ENCODE measurements at places on chromosomes 12 and 14.

DNA sequence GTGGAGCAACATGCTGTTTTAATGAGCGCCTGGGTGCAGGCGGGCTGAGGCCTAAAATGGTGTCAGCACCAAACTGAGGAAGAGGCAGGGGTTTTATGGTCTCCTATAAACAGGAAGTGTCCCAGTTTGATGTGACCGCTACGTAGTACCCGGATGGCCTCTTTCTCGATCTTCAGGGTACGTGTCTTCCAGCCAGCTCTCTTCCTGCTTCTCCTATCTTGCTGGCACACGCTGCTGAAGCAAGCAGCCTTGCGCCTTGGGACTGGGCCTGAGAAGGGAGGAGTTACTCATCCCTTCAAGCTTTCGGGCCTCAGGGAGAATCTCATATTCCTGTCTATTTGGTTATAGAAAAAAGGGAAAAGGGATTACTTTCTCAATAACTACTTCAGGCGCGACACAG is 28.2 kb upstream of the RNASE1 start:
- DNase-seq, result no peak

- DNase-seq, result no peak
These were observed 81.0 kb downstream of the CCDC92 start for GRCh38 chr12:123891516-123892179.

DNA sequence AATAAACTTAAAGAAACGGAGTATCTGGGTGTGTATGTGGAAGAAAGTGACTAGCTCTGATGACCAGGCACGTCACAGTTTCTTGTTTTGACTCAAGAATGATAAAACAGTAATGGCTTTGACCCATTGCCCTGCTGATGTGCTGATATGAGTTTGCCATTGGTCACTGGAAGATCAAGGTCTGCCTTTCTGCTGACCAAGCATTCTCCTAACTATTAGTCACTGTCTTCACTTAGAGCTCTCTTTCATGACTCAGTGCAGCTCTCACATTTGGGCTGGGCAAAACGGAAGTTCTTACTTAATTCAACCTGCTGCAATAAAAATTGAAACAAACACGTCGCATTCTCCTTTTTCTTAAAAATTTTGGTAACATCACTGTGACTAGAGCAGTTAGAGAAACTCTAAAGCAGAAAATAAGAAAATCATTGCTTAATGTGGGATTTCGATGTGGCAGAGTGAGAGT is 366.7 kb downstream of the BTG1 start:
- DNase-seq, result no peak

DNA sequence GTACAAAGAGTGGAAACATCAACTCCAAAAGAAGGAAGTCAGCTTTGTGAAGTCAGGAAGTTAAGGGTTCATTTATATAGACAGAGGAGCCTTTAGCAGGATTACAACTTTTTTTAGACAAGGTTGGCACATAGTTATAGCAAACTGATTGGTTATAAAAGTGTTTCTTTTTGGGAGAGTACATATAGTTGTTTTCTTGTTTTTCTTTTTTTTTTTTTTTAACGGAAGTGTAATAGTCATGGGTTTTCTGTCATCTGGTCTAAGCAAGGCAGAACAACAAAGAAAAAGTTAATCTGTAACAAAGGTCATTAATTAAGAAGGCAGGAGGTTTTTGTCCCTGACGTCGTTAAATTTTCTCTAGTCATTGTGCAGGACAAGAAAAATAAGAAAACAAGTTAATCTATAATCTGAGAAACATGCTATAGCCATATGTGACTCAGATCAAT is 13.0 kb upstream of the MFAP5 start:
- no peak for DNase-seq

- peak; percentile 52 for DNase-seq
These were observed 1.3 kb downstream of the ESYT1 start for GRCh38 chr12:56129206-56129941.

DNA sequence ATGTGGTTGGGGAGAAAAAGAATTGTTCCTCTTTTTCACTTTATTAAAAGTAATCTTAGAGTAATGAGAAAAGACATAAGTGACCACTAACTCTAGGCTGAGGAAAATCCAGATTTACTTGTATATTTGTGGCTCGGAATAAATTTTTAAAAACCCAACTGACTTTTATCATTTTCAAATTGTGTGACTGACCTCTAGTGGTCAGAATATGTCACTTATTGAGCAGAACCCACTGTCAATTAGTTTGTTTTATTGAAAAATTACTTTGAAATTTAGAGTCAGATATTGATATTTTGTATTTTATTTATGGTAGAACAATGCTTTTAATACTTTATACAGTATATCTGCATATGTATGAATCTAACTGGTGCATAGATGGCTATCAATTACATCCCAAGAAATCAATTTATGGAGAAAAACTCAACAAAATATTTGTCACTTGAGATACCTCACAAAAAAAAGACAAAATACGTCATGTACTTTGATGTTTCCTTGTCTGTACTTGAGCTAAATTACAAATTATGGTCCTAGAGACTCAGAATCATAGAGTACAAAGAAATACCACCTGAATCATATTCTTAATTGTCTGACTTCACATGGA is 229.4 kb downstream of the CNTN1 start:
- peak; percentile 4 for DNase-seq

- no peak for DNase-seq
These were observed 18.6 kb upstream of the RERGL start for GRCh38 chr12:18108611-18109010.

- peak; percentile 76 for DNase-seq
These were observed 1.8 kb downstream of the COX6A1 start for GRCh38 chr12:120439646-120440247.

DNA sequence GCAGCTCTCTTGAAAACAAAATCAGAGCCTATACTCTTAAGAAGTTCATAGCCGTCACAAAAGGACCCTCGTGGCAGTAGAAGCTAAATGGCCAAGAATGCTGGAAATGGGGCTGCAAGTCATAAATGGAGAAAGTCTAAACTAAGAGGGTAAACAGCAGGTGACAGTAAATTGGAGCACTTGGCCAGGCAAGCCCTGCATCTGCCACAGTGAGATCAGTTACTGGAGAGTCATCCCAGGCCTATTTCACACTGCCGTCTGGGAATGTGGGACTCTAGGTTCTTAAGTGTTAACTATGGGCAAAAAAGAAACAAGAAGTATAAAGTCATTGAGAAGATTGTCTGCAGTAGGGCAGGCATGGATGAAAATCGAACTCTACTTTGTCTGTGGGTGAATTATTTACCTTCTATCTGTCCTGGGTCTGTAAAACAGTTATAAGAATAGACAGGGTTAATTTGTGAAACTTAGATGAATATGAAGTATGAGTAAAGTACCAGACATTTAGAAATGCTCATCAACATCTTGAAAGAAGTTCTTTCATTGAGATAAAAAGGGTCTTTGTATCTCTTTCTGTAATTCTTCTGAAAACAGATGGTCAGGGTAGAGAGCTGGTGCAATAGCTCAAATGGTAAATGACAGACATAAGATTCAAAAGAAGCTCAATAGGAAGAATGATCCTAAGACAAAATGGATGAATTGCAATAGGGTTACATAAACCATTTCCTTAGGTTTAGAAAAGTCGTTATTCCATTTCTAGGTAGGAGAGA is 792.5 kb downstream of the DIO2 start:
- DNase-seq, result no peak

- no peak for DNase-seq
These were observed 186.9 kb downstream of the EMP1 start for GRCh38 chr12:13383379-13383778.

GRCh38 chr12:116483959-116484750 is 75.0 kb upstream of the MAP1LC3B2 start:
- no peak for DNase-seq

DNA sequence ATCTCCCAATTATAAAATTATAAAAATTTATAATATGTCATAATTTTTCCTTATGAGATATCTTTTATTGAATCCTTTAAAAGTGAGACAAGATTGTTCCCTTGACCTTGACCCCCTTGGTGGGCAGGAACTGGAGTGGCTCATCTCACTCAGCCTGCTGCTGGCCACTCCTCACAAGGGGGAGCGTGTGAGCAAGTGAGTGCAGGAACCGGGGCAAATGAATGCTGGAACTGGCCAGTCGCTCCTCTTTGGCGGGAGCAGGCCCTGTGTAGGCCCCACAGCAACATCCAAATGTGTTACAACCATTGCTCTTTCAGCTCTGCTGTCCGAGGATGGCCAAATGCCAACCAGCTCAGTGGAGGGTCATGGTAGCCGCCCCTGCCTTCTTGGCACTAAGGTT is 178.8 kb downstream of the ETNK1 start:
- no peak for DNase-seq

- DNase-seq, result no peak
These were observed 62.9 kb upstream of the HIF1A start for GRCh38 chr14:61632401-61632800.

- DNase-seq, result peak; percentile 87
These were observed 141.9 kb downstream of the CHST11 start for GRCh38 chr12:104598342-104599271.

- DNase-seq, result no peak
These were observed 46.2 kb upstream of the GSC start for GRCh38 chr14:94816113-94816512.
